ENCODE measurements at places on chromosomes 4 and X.

DNA sequence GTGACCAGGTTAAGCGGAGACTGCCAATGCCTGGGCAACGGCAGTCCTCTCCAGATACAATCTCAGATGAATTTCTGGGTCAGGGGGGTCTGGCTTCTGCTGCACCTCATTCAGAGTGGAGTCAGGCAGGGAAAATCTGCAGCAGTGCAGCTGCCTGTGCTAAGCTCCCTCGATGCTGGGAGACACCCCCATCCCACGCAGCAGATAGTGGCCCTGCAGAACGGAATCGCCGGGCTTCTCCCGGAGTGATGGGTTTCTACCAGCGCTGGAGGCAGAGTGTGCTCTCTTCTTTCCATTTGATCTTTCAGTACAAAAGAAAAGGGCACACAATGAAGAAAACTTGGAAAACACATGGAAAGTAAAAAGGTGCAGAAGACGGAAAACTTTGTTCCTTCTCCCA is 5.2 kb downstream of the ABLIM2 start:
- DNase-seq = no peak

GRCh38 chrX:109880629-109881028 is 122.3 kb upstream of the TMEM164 start:
- DNase-seq = no peak

- DNase-seq = no peak
These were observed 837.0 kb downstream of the PDHA2 start for GRCh38 chr4:96676754-96677435.

- peak; percentile 20 for DNase-seq
These were observed 13.3 kb downstream of the HNRNPD start for GRCh38 chr4:82360298-82361177.

- DNase-seq = no peak
These were observed 29.3 kb downstream of the DYNLT3 start for GRCh38 chrX:37818031-37818430.

GRCh38 chr4:38678078-38678477 is 14.1 kb downstream of the KLF3 start:
- DNase-seq = peak; percentile 58

- no peak for DNase-seq
These were observed 150.3 kb downstream of the NHS start for GRCh38 chrX:17525266-17525665.

- DNase-seq = no peak
These were observed 41.6 kb downstream of the EVC2 start for GRCh38 chr4:5666741-5667140.

- DNase-seq = no peak
These were observed 132.0 kb upstream of the TET2 start for GRCh38 chr4:105014635-105015034.

- DNase-seq = no peak
These were observed 26.0 kb downstream of the FHDC1 start for GRCh38 chr4:152962150-152962549.

- DNase-seq = no peak
These were observed 725.9 kb upstream of the GRID2 start for GRCh38 chr4:91577864-91578263.

- no peak for DNase-seq
These were observed 2.4 kb upstream of the PCDH10 start for GRCh38 chr4:133146574-133147241.

DNA sequence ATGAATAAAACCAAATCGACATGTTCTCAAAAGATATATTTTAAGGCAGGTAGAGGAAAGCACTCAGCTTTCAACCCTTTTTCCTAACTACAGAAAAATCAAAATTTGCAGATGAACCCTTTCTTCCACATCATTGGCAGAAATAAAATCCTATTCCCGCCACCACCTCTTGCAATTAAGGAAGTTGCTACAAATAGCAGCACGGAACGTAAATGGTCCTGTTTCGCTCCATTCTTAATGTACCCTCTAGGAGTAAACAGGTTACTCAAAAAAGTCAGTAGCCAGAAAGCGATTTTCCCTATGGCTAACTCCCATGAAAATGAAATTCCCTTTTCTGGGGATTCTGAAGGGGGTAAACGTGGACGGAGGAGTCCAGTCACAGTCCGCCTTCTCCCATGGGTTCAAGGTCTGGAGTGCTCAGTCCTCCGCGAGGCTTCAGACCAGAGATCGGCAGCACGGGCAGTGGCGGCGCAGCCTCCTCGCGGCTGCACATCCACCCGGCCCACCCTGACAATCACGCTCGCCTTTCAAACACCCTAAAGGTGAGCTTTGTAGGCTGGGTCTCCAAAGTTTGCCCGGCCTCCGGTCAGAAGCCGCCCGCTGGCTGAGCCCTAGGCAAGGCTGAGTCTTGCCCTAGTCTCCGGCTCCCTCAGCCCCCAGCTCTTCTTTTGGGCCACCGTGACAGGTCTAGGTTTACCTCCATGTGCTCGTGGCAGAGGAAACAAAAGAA is 1.8 kb downstream of the ATP11C start:
- peak; percentile 23 for DNase-seq

DNA sequence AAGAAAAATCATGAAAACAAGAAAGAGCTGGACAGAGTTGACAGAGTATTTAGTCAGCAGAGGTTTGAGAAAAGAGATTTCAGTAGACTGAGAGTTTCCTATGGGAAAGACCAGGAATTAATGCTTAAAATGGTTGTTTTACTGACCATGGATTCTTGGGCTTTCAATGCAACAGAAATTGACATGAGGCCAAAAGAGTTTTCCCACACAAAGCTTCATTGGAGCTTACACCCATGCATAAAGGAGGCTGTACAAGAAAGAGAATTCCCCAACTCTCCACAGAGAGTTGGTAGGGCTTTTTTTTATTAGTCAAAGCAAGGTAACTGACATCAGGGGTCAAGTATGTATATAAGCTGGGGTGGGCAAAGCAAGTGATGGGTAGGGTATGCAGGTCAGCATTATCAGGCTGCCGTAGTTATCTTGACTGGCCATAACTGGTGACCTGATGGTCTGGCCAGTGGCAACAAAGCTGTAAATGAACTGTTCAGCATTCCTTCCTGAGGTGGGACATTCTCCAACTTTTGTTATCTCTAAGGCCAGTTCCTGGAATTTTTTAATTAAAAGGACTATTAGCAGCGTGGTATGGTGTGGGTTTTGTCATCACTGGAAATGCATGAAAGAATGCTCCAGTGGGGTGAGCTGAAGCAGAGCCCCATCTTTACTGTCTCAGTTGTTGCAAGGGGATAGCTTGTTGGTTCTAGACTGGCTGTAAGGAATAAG is 117.0 kb downstream of the ADAM29 start:
- DNase-seq = no peak

DNA sequence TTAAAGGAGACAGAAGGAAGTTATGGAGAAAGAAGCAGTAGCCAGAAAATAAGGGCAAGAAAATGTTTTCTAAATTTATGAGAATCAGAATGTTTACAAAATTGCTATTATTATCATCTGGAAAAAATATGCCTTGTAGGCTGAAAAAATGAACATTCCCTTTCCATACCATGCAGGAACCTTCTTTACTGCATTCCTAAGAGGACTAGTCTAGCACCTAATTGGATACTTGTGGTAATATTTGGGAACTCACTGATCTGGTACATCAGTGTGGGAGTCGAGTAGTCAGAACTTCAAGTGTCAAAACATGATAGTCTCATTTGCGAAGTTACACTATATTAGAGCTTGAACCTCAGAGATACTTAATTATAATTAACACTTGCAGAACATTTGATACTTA is 51.9 kb downstream of the TET2 start:
- no peak for DNase-seq

DNA sequence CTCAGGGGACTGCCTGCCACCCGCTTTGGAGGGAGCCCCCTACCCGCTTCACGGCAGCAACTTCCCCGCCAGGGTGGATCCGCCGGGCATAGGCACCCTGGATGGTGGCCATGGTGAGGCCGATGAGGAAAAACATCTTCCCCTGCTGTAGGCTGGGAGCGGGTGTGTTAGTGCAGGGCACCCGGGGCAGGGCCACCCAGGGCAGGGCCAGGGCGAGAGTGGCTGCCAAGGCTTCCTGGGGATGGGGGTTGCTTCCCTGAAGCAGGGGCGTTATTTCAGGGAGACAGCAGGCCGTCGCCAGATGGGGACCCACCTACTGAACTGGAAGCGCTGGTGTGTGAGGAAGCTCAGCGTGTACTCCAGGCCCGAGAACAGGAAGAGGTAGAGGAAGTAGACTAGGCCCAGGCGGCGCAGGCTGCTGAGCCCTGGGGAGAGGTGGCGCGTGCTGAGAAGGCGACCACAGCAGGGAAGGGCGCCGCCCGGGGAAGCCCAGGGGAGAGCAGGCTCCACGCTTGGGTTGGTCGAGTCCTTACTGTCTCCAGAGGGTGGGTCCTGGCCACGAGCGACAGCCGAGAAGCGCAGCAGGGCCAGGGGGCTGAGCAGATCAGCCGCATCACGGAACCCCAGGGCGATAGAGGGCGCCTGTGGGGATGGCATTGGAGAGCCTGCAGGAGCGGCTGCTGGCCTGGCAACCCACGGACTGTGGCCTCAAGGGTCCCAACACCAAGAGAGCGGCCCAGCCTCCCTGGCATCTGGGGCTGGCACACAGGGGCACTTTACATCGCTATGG is 31.5 kb downstream of the NOP14 start:
- DNase-seq = no peak

DNA sequence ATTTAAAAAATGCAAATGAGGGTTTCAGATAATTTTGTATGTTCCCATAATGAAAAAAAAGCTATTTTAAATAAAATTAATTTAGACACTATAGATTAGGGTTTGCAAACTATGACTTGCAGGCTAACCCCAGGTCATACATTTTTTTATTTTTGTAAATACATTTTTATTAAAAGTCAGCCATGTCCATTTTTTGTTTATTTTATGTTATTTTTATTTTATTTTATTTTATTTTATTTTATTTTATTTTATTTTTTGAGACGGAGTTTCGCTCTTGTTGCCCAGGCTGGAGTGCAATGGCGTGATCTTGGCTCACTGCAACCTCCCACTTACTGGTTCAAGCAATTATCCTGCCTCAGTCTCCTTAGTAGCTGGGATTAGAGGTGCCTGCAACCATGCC is 460.6 kb downstream of the IL15 start:
- DNase-seq = no peak

GRCh38 chrX:15600745-15601144 is at the start of gene ACE2:
ACE2 (minus strand) TSS chrX:15600960; CDS start chrX:15600911, 49 bp downstream.
- DNase-seq = no peak

DNA sequence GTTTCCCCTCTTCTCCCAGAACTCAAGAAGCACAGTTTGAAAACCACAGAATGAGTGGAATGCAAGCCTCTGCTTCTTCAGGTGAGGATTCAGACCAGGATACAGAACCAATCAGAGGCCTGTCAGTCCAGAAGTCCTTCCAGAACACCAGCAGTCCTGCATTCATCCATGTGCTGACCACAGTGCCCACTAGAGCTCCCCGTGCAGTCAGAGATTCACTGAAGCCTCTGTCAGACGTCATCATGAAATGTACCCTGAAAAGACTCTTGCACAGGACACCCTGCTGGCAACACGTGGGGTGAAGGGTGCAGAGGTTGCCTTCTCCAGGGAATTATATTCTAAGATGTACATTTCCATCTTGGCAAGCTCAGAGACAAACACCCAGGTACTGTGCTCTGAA is 75.9 kb upstream of the LSM6 start:
- DNase-seq = no peak

DNA sequence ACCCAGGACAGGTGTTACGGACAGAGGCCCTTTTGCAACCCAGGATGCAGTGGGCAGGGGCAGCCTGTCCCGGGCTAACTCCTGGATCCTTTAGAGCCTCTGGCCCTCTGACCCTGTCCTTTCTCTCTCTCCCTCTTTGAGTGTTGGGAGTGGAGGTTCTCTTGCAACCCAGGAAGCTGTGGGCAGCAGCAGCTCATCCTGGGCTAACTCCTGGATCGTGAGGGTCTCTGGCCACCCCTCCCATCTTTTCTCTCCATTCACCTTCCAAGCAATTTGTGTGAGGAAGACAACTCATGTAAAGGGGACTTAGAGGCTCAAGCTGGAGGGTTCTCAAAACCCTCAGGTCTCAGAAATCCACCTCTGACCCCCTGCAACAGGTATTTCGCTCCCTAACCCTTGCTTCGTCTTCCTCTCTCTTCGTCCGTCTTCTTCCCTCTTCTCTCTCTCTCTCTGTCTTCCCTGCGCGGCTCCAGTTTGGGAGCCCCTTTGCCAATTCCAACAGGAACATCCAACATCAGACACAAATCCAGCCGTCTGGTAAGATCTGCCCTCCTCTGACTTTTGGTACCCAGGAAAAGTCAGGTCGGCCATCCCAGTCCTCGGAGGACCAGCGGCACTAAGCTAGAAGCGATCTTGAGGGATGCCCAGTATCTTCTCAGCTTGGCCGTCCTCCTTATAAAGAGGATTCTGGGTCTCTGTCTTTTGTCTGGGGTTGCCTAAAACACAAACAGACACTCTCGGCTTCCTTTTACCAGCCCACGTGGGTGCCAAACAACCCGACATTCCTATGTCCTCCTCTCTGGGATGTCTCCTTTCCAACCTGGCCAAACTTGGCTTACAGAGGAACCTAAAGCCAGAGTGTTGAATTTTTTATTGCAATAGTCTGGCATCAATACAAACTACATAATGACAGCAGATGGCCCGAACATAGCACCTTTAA is 7.9 kb downstream of the ASMTL start:
- no peak for DNase-seq

DNA sequence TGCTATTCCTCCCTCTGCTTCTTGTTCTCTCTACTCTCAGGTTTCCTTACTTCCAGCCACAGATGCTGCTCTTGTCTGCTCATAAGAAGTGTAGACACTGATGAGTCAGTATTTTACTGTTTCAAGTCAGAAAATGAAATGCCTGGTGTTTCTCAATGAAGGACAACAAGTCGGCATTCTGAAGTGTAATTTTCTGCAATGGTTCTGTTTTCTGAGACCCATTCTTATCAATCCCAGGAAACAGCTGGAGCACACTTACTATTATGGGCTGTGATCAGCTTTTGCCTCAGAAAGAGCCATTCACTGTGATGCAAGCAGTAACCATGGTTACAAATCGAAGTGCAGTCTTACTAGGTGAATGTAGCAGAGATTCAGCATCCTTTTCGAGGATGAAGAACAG is 42.0 kb downstream of the SLC4A4 start:
- DNase-seq = no peak

- no peak for DNase-seq
These were observed 623.6 kb downstream of the STIM2 start for GRCh38 chr4:27484216-27484615.

GRCh38 chrX:40281336-40282005 is 183.7 kb upstream of the BCOR start:
- no peak for DNase-seq

GRCh38 chrX:44938111-44938510 is 65.1 kb downstream of the KDM6A start:
- no peak for DNase-seq

GRCh38 chr4:28209371-28209924 is 1348.8 kb downstream of the STIM2 start:
- no peak for DNase-seq

- no peak for DNase-seq
These were observed 302.2 kb upstream of the GALNT7 start for GRCh38 chr4:172866421-172866820.

GRCh38 chr4:101050088-101050836 is 297.1 kb downstream of the PPP3CA start:
- no peak for DNase-seq

DNA sequence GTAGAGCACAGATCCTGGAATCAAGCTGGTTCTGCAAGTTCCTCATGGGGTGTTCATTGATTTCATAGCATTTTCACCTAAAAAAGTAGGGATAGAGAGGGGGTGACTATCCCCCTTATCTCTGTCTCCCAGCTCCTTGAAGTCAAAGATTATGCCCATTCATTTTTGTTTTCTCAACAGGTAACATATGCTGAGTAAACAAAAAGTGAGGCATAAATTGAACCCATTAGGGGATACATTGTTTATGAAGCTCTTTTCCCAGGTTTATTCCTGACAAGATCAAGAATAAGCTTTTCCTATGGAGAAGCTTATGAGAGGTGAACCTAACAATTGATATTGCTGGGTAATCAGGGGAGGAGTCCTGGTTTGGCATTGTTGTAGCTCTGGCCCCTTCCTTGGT is 9.2 kb upstream of the ANAPC4 start:
- no peak for DNase-seq
